ENCODE measurements at places on chromosomes 11 and 22.

DNA sequence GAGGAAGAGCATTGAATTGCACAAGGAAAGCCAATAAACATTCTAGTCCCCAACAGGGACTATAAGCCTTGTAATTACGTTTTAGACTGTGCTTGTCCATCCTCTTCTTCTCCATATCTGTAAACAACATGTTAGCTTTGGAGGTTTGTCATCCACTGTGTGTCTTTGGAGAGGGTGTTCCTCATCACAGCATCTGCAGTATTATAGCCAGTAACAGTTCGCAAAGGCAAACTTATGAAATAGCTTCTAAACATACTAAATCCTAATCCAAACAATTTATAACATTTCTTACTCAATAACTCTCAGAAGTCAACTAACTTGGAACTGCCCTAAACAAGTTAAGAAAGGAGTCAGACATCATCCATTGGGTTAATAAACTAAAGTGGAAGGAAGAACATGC is 10.3 kb upstream of the BDNF start:
- no peak for DNase-seq

- no peak for DNase-seq
Measured at GRCh38 chr11:64101461-64101860, 64.5 kb downstream of the MACROD1 start.

- no peak for DNase-seq
Measured at GRCh38 chr11:14275076-14275475, 83.9 kb downstream of the RRAS2 start.

DNA sequence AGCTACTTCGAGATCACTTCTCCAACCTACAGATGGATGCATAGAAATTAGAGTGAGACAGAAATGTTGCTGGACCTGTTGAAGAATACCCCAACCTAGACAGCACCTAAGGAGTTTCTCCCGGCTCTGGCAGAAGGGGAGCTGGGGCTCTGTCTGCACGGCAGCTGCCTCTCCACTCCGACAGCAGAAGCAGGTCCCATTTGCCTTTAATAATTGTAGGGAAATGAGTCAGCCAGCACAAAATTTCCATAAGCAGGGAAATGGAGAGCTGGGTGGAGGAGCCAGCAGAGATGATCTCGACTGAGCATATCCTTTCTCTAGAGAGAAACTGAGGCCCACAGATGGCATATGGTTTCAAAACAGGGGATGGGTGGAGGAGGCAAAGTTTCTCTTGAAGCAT is 80.1 kb downstream of the EFCAB6 start:
- DNase-seq: no peak

DNA sequence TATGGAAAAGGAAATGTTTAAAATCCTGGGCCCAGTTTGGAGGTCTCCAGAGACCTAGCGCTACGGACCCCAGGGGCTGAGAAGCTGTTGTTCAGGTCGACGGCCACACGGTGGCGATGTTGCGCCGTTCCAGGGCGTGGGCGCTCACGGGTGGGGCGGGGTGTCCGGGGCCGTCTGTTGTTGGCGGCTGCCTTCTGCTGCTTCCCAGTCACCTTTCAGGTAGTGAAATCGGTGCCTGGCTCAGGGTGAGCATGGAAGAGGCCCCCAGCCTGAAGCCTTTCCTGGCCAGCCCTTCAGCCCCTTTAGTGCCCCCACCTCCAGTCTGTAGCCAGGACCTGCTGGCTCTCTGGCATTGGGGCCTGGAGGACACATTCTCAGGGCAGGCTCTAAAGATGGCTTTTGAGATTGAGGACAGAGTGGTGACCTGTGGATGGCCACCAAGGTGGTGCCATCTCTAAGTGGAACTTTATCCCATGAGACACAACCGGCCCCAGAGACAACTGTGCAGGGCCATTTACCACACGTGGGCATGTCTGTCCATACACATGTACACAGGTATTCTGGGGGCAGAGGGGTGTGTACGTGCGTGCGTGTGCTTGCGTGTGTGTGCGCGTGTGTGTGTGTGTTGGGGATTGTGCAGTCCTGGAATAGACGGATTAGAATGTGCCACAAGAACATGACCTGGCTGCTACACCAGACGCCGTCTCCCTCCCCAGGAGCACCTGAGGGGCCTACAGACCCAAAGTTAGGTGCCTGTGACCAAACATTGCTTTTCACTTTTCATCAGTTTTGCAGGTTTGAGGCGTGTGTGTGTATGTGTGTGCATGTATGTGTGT is 53.8 kb downstream of the ST14 start:
- no peak for DNase-seq

DNA sequence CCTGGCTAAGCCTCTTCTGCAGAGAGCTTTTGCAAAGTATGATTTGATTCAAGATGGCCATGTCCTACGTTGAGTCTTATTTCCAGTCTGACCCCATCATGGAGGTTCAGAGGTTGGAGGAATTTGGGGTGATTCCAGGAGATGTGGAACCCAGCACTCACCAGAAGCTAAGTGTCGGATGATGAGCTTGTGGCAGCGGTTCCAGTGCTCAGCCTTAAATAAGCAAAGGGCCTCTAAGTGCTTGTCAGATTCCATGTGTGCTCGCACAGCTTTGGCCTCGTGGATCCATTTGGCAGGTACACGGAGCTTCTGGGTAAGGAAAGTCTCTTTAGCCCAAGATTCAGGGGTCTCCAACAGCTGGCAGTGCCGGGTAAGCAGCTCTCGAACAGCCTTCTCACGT is 11.9 kb upstream of the CHRNA10 start:
- DNase-seq: no peak

- no peak for DNase-seq
Measured at GRCh38 chr11:100794446-100794845, 107.4 kb downstream of the ARHGAP42 start.

DNA sequence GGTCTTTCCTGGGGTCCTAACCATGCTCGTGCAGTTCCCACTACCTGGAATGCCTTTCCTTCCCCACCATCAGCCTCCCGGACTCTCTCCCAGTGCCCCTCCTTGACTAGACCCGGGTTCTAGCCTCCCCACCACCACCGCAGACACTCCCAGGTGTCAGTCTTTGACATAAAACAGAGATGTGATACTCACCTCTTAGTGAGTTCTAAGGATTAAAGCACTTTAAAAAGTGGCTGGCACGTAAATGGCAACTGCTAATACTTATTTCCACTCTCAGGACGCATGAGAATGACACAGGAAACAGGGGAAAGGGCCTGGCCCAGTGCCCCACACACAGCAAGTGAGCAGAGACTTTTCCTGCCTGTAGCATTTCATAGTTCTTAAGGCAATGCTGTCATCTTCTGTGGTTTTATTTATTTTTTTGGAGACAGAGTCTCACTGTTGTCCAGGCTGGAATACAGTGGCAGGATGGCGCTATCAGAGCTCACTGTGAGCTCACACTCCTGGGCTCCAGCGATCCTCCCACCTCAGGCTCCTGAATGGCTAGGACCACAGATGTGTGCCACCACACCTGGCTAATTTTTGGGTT is 1.9 kb upstream of the SLC25A45 start:
- DNase-seq: peak; percentile 37

Measured in GM04503 (cell line).